Cortex of kidney (tissue), 1 donor: ENCODE measurements at places on chromosomes 5 and 9.

DNA sequence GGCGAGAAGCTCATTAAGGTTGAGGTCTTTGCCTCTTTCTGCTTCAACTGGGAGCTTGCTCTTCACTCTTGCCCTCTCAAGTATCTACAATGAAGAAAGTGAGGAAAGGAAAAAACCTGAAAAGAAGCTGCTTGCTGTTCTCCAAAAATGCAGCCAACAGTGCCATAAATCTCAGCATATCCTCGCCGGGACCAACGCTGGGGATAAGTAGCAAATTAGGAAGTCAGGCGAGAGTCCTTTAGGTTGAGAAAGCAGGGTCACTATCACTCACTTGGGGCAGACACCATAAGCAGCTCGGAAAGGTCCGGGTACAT lies 399 bp downstream of the NUP155 start:
- DNase-seq, result no peak

GRCh38 chr5:141753971-141754713 lies 72.1 kb upstream of the ARAP3 start:
- no peak for DNase-seq

DNA sequence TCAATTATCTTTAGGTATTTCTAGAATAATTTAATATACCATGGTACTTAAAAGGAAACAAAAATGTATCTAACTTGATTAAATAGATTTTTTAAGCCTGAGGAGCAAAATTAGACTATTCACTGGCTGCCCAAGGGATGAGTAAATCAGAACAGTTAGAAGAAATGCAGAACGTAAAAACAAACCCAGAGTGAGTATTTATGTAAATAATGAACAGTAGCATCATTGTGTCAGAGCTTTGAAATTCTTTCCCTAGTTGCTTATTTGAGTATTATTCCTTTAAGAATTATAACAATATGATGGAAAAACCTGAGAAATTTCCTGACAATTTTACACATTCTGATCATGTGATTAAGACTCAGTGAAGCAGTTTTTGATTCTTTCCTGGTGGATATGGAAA lies 200.9 kb downstream of the GDNF start:
- no peak for DNase-seq

DNA sequence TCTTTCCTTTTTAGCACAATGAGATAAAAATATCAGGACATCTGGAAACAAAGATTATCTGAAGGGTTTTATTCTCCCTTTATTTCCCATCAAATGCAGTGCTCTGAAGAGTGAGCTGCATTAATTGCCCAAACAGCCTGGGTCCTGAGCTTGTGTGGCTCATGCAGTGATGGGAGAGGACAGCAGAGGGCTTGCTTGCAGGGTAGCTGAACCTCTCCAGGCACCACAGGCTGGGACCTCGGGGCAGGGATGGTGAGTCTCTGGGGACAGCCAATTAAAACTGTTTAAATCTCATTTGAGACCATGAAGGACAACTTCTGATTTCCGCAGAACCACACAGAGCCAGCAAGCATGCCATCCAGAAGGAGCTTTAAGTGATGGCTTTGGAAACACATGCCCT lies 71.2 kb downstream of the PLAC8L1 start:
- no peak for DNase-seq

GRCh38 chr9:36813154-36813553 lies 220.9 kb downstream of the PAX5 start:
- DNase-seq, result no peak

GRCh38 chr9:80556631-80557030 lies 984.9 kb downstream of the TLE4 start:
- no peak for DNase-seq

- DNase-seq, result no peak
These were observed 69.0 kb downstream of the ADAMTS16 start for GRCh38 chr5:5209089-5209488.

- no peak for DNase-seq
These were observed 72.3 kb downstream of the WNK2 start for GRCh38 chr9:93255994-93256877.

DNA sequence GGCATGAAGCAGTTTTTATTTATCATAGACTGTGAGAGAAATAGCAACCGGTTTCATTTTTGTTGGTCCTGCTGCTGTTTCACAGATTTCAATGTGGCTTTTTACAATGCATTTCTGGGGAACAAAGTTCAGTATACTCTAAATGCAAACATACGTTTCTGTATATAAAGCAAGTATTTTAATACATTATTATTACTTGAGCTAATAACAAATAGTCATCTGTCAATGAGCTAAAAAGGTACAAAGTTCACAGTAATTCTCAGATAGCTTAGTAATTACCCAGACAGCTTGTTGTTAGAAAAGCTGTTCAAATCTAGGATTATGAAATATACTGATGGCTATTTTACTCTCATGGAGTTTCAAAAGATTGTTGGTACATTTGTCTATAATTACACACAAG lies 50.8 kb downstream of the PBX3 start:
- DNase-seq, result no peak

GRCh38 chr5:135811007-135811406 lies 23.5 kb upstream of the SLC25A48 start:
- DNase-seq, result no peak

- no peak for DNase-seq
These were observed 22.4 kb downstream of the GNAQ start for GRCh38 chr9:78009186-78009585.

- no peak for DNase-seq
These were observed 5.6 kb upstream of the C9orf152 start for GRCh38 chr9:110213413-110214044.

DNA sequence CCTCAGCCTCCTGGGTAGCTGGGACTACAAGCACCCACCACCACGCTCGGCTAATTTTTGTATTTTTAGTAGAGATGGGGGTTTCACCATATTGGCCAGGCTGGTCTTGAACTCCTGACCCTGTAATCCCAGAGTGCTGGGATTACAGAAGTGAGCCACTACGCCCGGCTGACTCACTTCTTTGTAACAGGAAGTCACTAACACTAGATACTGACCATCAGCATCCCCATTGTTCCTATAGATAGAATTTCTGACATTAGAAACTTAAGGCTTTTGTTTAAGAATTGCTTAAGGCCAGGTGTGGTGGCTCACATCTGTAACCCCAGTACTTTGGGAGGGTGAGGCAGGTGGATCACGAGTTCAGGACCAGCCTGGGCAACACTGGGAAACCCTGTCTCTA lies 42.2 kb downstream of the LEAP2 start:
- DNase-seq, result no peak

GRCh38 chr5:165616490-165617405 lies 2111.3 kb downstream of the MAT2B start:
- no peak for DNase-seq

DNA sequence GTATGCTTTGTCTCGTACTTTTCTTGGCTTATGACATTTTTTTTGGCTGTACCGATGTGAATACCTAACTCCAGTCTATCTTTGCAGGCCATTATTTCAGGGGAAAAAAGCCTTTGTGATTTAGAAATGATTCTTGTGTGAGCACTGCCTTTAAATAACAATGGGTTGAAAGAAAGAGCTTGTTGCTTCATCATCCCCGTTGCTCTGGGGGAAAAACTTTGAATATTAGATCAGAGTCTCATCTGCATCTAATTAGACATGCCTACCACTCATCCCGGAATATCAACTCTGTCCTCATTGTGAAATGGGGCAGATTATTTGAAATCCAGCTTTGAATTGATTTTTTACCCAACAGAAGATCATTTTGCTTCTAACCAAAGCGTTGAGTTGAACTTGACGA lies 13.5 kb downstream of the CXCL14 start:
- DNase-seq, result no peak

- DNase-seq, result no peak
These were observed 14.3 kb downstream of the ADAMTS12 start for GRCh38 chr5:33877449-33877848.

- no peak for DNase-seq
These were observed 123.5 kb downstream of the RASEF start for GRCh38 chr9:82939451-82939850.

- no peak for DNase-seq
These were observed 210.3 kb upstream of the TNC start for GRCh38 chr9:115328228-115328627.
